Tibial artery (tissue), 4 donors: ENCODE measurements at places on chromosomes 11 and 22.

GRCh38 chr22:41862530-41863266 is 29.8 kb downstream of the SREBF2 start:
- no peak for DNase-seq

DNA sequence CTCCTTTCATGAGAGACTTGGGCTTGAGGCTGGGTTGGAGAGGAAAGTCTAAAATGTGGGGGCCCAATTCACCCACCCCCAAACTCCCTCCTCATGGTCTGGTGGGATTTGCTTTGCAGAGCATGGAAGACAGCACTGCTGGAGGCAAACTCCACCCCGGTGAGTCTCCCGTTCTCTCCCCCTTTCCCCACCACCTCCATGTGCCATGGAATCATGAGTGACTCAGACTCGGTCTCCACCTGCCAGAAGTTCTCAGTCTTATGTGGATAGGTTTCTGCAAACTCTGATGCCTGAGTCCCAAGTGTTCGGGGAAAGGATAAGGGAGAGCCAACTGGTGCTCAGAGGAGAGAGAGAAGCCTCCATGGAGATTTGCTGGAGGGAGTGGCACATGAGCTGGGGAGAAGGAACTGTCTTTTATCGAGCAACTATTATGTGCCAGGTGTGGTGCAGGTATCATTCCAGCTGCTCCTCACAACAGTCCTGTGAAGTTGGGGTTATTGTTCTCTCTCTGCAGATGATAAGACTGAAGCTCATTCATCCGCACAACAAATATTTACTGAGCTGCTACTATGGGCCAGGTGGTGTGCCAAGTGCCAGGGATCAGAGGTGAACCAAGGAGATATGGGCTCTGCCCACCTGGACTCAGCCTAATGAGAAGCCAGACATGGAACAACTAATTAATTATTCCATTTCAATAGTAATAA is 6.6 kb downstream of the PLEKHB1 start:
- no peak for DNase-seq

- no peak for DNase-seq
Measured at GRCh38 chr11:86341382-86341781, 33.3 kb upstream of the CCDC81 start.

DNA sequence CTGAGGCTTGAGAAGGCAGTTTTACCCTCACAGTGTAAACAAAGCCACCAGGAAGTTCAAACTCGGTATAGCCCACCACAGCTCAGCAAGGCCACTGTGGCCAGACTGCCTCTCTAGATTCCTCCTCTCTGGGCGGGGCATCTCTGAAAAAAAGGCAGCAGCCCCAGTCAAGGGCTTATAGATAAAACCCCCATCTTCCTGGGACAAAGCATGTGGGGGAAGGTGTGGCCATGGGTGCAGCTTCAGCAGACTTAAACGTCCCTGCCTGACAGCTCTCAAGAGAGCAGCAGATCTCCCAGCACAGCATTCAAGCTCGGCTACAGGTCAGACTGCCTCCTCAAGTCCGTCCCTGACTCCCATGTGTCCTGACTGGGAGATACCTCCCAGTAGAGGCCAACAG is 69.7 kb downstream of the TTC28 start:
- no peak for DNase-seq

DNA sequence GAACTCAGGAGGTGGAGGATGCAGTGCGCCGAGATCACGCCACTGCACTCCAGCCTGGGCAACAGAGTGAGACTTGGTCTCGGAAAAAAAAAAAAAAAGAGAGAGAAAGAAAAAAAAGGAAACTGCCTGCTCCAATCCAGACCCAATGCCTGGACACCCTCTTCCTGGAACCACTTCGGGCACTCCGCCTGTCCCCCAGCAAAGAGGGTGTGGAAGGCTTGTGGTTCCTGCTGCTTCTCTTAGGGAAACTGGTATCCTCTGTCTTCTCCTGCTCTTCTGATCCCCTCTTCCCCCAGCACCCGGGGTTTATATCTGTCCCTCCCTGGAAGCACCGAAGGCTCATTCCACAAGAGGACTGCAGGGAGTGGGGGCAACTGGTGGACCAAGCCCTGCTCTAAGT is 12.9 kb downstream of the CHRNA10 start:
- no peak for DNase-seq

DNA sequence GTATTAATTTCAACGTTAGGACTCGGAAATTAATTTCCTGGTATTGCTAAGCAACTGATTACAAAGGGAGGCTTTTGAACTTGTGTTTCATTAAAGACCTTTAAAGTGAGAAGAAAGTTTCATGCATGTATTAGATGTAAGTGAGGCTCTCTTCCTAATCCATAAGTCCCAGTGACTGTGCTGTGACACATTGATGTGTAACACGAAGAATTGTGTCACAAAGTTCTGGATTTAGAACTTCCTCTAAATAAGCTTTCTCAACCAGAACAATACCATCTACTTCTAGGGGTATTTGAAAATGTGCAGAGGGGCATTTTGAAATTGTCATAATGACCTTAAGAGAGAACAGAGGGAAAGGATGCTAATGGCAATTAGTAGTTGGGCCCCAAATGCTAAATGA is 14.4 kb downstream of the DCUN1D5 start:
- no peak for DNase-seq

GRCh38 chr11:88105526-88105925 is 69.7 kb downstream of the RAB38 start:
- no peak for DNase-seq

- no peak for DNase-seq
Measured at GRCh38 chr11:91081440-91082043, 858.7 kb upstream of the CHORDC1 start.

DNA sequence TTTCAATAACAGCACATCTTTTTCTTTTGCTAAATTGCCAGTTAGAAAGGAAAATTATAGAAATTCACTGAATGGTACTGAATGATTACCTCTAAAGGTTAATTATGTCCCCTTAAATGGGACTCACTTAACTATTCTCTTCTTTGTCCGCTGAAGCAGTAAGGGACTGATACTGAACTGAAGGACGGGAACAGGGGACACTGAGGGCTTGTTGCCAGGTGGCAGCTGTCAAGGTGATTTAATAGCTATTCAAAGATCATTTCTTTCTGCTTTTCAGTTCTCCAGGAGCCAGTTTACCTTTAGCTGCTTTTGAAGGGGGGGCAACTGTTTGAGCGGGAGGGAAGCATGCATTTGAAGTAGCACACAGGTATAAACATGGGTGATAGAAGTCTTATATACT is 325.4 kb upstream of the CCDC90B start:
- no peak for DNase-seq
